Memory B cell (primary cell): ENCODE measurements at places on chromosomes 3 and 15.

GRCh38 chr3:136658946-136659682 is 93.1 kb downstream of the STAG1 start:
- peak overlapping the region; percentile 35 for H3K27ac ChIP-seq
- H3K4me1 ChIP-seq = peaks cover 23% of the 10 kb centered on the region
- H3K27me3 ChIP-seq = no peaks in the 10 kb centered on the region
- no peak overlapping the region for H3K4me3 ChIP-seq
- DNase-seq = no peak

- H3K27me3 ChIP-seq = peaks cover 11% of the 10 kb centered on the region
- no peak for DNase-seq
- peak overlapping the region; percentile 56 for H3K4me3 ChIP-seq
- peaks cover 3% of the 10 kb centered on the region for H3K4me1 ChIP-seq
Observed at GRCh38 chr3:61564395-61565059, 3.2 kb downstream of the PTPRG start.

GRCh38 chr15:39083213-39083612 is 497.7 kb upstream of the THBS1 start:
- H3K36me3 ChIP-seq = no peaks in the 10 kb centered on the region
- no peaks in the 10 kb centered on the region for H3K4me1 ChIP-seq
- H3K27me3 ChIP-seq = peaks cover 1% of the 10 kb centered on the region
- H3K4me3 ChIP-seq = no peak overlapping the region
- no peak overlapping the region for H3K27ac ChIP-seq

DNA sequence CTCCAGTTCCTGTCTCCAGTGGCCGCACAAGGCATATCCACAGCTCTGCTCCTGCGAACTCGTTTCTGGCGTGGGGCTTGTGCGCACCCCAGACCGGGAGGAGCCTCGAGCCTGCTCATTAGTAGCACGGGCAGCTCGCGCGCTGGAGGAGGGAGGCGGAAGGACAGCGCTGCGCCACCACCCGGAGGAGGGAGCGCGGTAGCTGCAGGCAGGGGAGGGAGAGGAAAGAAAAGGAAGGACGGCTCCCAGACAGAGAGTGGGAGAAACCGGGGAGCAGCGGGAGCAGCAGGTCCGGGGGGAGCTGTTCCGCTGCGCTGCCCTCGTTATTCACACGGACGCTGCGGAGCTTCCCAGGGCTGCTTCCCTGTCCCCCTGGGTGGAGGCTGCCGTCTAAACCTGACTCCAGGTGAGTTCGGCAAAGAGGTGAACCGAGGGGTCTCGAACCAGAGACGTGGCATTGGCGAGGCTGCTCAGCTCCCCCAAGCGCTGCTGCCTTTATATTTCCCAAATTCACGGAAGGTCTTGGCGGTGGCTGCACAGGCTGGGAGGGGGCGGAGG is 121.3 kb upstream of the ZNF717 start:
- no peaks in the 10 kb centered on the region for H3K4me1 ChIP-seq
- H3K27ac ChIP-seq = no peak overlapping the region
- no peak for DNase-seq
- no peak overlapping the region for H3K4me3 ChIP-seq
- no peaks in the 10 kb centered on the region for H3K36me3 ChIP-seq
- H3K27me3 ChIP-seq = peaks cover 4% of the 10 kb centered on the region

DNA sequence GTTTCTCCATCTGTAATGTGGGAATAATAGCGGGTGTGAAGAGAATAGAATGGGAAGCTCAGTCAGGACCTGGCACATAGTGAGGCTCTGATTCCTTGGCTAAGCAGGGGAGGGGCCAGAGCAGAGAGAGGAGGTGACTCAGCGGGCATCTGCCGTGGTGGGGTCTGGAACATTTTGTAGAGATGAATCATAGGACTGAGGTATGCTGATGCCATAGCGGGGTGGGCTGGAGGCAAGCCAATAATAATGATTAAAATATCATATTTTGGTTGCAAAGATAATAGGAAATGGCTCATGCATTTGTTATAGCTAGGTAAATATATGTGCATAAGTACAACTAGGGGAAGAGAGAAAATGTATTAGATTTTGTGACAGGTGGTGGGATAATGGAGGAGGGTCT is 11.2 kb downstream of the TGM4 start:
- no peaks in the 10 kb centered on the region for H3K36me3 ChIP-seq
- H3K4me1 ChIP-seq = peaks cover 3% of the 10 kb centered on the region
- peaks cover 12% of the 10 kb centered on the region for H3K27me3 ChIP-seq

DNA sequence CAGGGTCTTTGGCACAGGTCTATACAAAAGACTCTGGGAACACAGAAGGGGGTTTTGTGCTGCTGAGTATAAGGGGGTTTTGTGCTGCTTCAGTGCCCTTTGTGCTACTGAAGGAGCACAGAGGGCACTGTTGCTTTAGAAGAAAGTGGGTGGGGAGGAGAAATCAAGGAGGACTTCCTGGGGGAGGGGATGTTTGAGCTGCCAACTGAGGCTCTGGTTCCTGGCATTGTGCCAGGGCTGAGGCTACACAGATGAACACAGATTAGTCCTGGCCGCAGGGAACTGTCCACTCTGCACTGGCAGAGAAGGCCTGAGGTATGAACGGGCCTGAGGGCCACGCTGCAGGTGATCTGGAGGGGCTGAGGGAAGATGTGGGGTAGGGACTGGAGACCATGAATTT is 32.2 kb upstream of the SEC13 start:
- H3K27ac ChIP-seq = no peak overlapping the region
- peaks cover 47% of the 10 kb centered on the region for H3K4me1 ChIP-seq
- no peaks in the 10 kb centered on the region for H3K27me3 ChIP-seq
- H3K4me3 ChIP-seq = no peak overlapping the region
- H3K36me3 ChIP-seq = no peaks in the 10 kb centered on the region

DNA sequence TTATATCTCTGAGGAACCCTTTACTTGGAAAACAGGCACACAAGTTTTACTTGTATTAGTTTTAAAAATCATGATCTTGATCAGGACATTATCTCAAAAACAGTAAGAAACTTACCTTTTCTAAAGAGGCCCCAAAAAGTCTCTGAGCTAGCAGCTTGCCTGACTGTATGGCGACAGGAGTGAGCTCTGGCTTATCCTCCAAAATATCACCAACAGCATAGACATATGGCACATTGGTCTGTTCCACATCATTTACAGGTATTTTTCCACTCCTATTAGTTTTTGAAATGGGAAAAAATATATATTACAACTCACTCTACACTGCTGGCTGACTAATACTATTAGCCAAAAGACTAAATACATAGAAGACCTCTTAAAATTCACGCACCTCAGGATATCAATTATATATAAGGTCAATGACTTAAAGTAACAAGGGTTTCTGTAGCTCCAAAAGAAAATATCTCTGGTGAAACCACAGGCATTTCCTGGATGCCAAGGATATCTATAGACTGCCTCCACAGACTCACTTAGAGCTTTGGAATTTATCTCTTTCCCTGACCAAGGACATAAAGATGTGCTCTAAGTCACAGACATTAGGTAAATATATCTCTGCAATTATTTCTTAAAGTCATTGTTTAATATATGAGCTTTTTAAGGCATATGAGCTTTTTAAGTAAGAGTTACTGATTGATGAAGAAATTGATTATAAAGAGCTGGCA is 33.1 kb downstream of the TXNRD3 start:
- H3K36me3 ChIP-seq = peaks cover 2% of the 10 kb centered on the region
- DNase-seq = no peak
- peaks cover 5% of the 10 kb centered on the region for H3K4me1 ChIP-seq
- H3K27me3 ChIP-seq = peaks cover 6% of the 10 kb centered on the region

- H3K27ac ChIP-seq = no peak overlapping the region
- no peaks in the 10 kb centered on the region for H3K36me3 ChIP-seq
- no peak overlapping the region for H3K4me3 ChIP-seq
- H3K27me3 ChIP-seq = peaks cover 26% of the 10 kb centered on the region
- no peak for DNase-seq
Observed at GRCh38 chr15:68431037-68431791, 749 bp downstream of the ITGA11 start.

GRCh38 chr3:50445919-50446318 is 57.5 kb downstream of the CACNA2D2 start:
- no peaks in the 10 kb centered on the region for H3K27me3 ChIP-seq
- no peak overlapping the region for H3K27ac ChIP-seq
- H3K4me1 ChIP-seq = peaks cover 3% of the 10 kb centered on the region
- DNase-seq = no peak
- H3K4me3 ChIP-seq = no peak overlapping the region

GRCh38 chr15:73558529-73558928 is 74.7 kb downstream of the NPTN start:
- no peaks in the 10 kb centered on the region for H3K27me3 ChIP-seq
- H3K4me1 ChIP-seq = no peaks in the 10 kb centered on the region
- DNase-seq = no peak
- peaks cover 25% of the 10 kb centered on the region for H3K36me3 ChIP-seq
- H3K27ac ChIP-seq = no peak overlapping the region
- no peak overlapping the region for H3K4me3 ChIP-seq

- peaks cover 2% of the 10 kb centered on the region for H3K36me3 ChIP-seq
- no peaks in the 10 kb centered on the region for H3K4me1 ChIP-seq
- no peak overlapping the region for H3K27ac ChIP-seq
- H3K27me3 ChIP-seq = peaks cover 1% of the 10 kb centered on the region
Observed at GRCh38 chr3:141105828-141106628, 54.9 kb downstream of the SPSB4 start.

DNA sequence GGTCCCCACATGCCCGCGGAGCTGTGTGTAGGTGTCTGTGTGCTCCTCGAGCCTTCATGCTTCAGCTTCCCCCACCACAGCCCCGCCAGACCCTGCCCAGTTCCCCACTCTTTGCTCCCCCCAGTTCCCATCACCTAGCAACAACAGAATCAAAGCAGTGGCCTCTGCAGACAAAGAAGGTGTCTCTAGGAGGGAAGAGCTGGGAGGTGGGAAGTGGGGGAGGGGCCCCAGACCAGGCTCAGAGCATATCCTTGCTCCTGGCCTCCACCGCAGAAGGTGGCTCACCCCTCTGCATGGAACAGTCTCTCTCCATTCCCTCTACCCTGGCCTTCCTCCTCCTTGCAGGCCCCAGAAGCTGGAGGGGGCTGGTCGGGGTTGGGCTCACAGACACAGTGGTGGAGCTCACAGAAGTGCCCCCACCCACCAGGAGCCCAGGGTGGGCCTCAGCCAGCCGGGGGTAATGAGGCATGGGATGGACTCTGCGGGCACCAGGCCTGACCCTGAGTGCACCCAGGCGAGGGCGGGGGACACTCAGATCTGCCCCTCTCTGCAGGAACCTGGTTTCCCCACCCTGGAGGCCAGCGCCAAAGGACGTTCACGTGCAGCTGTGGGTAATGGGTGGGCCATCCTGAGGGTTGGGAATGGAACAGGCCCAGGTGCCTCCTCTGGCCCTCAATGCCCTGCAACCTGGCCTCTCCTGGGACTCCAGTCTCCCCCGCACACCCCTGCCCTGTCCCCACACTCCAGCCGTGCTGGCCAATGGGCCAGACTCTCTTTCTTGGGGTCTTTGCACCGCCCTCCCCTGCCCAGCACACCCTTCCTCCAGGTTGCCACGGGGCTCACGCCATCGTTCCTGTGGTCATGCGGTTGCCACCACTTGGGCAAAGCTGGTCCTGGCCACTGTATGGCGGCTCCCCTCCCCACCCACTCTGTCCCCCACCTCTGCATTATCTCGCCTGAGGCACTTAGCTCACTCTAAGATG is 53.4 kb downstream of the TPRA1 start:
- H3K27ac ChIP-seq = no peak overlapping the region
- peaks cover 7% of the 10 kb centered on the region for H3K4me1 ChIP-seq
- peaks cover 25% of the 10 kb centered on the region for H3K27me3 ChIP-seq
- H3K36me3 ChIP-seq = no peaks in the 10 kb centered on the region
- no peak overlapping the region for H3K4me3 ChIP-seq
- no peak for DNase-seq

- H3K4me1 ChIP-seq = peaks cover 23% of the 10 kb centered on the region
- peak overlapping the region; percentile 96 for H3K4me3 ChIP-seq
- no peaks in the 10 kb centered on the region for H3K36me3 ChIP-seq
Observed at GRCh38 chr3:160754371-160754854, 1.6 kb upstream of the PPM1L start.

DNA sequence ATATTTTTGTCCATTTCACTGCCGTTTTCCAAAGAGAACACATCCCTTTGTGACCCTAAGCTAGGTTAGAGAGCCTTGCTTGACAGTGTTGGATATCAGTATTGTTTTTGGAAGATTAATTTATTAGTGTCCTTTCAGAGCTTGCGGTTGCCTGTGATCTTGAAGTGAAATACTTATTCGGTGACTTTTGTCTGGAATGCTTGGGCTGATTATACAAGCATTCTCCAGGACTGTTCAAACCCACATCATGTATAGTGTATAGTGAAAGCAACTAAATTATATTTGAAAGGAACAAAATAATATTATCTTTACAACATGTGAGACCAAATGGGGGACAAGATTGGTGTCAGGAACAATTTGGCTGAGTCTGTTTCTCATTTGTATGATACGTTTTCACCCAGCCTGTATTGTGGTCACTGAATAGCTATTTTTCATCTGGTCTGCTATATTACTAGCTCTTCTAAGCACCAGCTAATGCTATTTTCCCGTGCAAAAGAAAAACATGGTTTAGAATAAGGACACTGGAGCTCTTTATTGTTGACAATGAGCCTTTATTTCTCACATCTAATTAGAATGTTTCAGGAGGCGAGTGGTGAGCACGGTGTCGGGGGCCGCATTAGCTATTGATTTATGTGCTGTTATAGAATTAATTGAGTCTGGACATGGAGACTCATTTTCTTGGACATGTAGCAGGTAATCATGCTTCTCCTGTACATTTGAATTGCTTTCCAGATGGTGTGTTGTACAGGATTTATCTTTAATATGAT is 158.1 kb downstream of the APBA2 start:
- no peak for DNase-seq
- no peak overlapping the region for H3K4me3 ChIP-seq
- H3K27me3 ChIP-seq = no peaks in the 10 kb centered on the region
- H3K4me1 ChIP-seq = no peaks in the 10 kb centered on the region
- no peak overlapping the region for H3K27ac ChIP-seq

GRCh38 chr3:37662785-37663184 is 198.9 kb upstream of the CTDSPL start:
- no peak overlapping the region for H3K27ac ChIP-seq
- no peaks in the 10 kb centered on the region for H3K4me1 ChIP-seq
- DNase-seq = no peak
- H3K4me3 ChIP-seq = no peak overlapping the region
- peaks cover 8% of the 10 kb centered on the region for H3K27me3 ChIP-seq

DNA sequence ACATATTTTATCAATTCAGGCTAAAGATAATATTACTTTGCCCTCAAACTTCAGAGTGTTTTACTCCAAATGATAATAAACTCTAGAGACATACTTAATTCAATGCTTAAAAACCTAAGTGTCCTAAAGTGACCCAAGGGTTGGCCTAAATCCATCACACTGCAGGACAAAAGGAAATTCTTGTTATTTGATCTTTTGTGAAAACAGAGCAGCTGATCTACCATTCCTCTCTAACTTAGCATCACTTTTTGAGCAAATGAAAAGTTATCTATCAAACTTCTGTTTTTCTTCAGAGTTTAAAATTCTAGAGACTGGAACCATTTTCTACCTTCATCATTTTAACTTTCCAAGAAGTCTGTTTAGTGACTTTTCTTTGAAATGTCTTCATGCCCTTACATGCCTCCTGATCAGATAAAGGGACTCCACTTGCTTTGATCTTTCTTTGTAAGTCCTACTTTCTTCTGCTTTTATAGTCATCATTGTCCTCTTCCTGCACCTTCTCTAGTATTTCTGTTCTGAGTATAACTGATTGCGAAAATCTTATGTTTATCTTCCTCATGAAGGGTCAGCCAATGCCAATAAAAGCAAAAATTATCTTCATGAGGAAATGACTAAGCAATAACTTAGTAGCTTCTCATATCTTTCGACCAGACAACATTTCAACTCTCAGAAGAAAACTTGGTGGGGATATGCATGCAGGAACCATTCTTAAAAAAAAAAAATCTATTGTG is 378.7 kb upstream of the TGFBR2 start:
- peaks cover 3% of the 10 kb centered on the region for H3K36me3 ChIP-seq
- no peak overlapping the region for H3K27ac ChIP-seq
- H3K4me3 ChIP-seq = no peak overlapping the region
- DNase-seq = no peak
- peaks cover 2% of the 10 kb centered on the region for H3K27me3 ChIP-seq
- peaks cover 3% of the 10 kb centered on the region for H3K4me1 ChIP-seq
